ENCODE measurements at places on chromosomes 4 and X.

- DNase-seq = no peak
These were observed 192.0 kb downstream of the NWD2 start for GRCh38 chr4:37436546-37436945.

DNA sequence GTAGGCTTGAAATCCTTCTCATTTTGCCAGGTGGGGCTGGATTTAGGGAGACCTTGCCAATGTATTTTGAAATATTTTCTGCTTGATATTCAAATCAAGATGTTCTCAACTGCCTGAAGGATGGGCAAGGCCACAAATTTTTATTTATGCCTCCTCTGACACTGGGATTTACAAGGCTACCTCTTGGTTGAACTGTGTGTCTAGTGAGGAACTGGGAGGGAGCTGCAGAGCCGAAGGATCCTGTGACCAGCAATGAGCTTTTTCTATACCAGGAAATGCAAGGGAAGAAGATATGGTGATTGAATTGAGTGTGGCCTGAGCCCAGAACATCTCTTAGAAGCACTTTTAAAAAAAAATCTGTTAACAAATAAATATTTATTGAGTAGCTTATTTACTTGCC, 14.9 kb downstream of the VSIG1 start:
- DNase-seq = no peak

DNA sequence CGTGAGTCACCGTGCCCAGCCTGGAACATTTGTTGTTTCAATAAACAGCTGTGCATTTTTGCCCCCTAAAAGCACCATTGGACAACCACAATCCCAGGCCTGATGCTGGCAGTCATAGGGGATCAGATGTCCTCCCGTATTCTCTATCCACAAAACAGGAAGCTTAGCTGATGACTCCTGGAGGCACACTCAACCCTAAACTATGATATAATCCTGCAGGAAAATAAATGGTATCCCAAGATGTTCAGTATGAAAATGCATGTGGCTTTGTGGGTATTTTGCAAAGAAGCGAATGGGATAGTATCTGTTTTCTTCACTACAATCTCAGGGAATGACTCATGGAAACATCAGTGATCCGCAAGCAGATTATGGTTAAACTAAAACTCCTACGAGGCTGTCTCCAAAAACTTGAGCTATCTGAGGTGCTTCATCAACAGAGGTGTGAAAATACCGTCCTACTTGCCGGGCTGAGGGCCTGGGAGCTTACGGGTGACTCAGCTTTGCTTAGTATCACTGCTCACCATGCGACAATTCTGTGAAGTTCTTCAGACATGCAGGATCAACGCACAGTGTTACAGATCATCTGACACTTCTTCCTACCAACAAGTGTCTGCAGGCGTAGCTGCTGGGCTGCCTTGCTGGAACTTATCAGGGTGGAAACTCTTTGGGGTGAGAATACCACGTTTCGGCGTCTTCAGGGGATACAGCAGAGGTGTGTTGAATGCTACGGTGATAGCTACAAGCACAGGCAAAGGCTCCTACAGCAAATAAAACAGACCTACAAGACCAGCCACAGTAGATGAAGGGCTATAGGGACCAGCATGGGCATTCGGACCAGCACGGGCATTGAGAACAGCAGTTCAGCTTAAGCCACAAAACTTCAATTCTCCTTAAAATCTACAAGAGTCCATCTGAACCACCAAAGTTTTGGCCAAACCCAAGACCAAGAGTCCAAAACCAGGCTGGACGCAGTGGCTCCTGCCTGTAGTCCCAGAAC, 148.5 kb downstream of the DHRSX start:
- DNase-seq = peak; percentile 13

- DNase-seq = no peak
These were observed 259.1 kb downstream of the SH2D1A start for GRCh38 chrX:124605511-124605910.

DNA sequence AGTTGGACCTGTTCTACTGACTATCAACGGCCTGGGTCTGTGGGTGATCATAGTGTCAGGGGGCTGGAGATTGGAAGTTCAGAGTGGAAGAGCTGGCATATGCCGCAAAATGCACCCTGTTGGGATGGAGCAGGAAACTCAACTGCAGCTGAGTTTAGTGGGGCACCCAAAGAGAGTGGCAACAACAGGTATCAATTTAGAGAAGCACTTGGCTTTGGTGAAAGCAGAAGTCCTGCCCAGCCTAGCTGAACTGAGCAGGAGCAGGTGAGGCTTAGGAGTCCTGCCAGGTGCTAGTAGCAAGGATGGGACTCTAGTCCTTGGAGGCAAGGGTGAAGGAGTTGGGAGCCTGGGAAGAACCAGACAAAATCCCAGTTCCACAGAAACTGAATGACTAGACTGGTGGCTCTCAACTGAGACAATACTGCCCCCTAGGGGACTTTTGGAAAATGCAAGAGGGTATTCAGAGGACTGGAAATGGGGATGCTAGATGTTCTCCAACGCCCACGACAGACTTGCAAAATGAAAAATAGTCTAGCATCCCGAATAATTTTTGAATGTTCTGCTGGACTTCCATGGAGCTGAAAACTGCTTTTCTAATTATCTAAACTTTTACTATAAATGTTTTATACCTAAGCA, 49.4 kb downstream of the RTL9 start:
- no peak for DNase-seq

GRCh38 chr4:25567253-25567652, 88.4 kb upstream of the SLC34A2 start:
- DNase-seq = no peak

DNA sequence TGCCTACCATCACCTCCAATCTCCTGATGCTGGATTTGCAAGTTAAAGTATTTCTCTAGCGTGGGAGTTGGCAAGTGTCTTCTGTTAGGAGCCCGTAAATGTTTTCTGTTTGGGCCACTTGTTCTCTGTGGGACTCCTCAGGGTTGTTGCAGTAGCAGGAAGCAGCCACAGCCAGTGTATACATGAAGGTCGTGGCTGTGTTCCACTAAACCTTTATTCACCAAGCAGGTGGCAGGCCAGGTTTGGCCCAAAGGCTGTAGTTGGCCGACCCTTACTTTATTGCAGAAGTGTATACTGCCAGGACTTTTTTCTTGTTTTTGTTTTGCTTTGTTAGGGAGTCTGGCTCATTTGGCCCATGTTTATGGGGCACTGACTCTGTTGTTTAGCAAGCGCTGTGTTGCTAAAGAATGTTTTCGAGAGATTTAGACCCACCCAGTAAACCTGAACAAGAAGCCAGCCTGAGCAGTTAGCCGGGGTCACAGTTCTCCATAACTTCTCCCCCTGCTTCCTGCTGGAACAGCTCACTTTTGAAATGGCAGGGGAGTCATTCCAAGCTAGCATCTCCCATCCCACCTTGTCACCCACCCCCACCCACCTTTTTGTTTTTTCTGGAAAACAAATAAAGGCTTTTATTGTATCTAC, 58.8 kb downstream of the SHROOM2 start:
- DNase-seq = no peak

- DNase-seq = no peak
These were observed 21.0 kb downstream of the ATXN3L start for GRCh38 chrX:13298836-13299235.

GRCh38 chr4:180086480-180087190, 2156.6 kb upstream of the TENM3 start:
- no peak for DNase-seq

DNA sequence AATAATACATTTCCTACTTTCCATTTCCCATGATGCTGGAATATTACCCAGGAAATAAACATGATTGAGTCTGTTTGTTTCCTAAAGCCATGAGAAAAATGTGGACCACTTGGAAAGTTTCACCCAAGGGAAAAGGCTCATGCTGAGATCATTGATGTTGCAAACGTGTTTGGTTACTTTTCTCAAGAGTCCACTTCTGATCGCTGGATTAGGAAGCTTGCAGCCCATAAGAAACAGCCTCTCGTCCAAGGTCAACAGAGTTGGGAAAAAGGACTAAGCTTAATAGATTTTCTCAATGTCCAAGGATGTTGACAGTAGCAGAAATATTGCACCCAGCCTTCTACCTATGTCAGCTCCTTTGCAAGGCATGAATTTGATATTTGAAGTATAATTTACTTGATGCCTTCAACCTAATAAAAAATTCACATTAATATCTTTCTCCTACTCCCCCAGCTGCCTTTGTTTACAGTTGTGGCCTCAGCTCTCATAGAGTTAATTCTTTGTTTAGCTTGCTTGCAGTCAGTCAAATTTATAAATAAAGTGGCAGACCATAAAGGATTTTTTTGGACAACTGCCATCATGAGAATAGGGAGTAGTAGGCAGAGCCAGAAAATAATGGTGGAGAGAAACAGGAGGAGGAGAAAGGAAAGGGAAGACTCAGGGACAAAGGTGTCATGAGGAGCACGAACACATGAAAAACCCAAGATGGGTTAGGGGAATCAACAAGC, 65.6 kb upstream of the BLTP1 start:
- no peak for DNase-seq

GRCh38 chr4:9938933-9939332, 82.4 kb downstream of the SLC2A9 start:
- DNase-seq = no peak

GRCh38 chr4:81528200-81528599, 56.5 kb upstream of the RASGEF1B start:
- no peak for DNase-seq

GRCh38 chrX:150060406-150060805, 122.1 kb upstream of the EOLA2 start:
- DNase-seq = no peak

DNA sequence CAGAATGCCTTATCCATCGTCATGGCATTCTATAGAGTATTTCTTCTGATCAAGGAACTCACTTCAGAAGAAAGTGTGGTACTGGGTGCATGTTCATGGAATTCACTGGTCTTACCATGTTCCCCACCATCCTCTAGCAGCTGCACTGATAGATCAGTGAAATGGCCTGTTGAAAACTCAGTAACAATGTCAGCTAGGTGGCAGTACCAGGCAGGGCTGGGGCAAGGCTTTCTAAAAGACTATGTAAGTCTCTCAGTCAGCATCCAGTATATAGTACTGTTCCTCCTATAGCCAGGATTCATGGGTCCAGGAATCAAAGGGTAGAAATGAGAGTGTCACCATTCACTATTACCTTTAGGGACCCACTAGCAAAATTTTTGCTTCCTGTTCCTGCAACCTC, 15.8 kb upstream of the LDB2 start:
- DNase-seq = no peak

GRCh38 chr4:129823105-129823504, 727.2 kb downstream of the C4orf33 start:
- no peak for DNase-seq

GRCh38 chr4:55186700-55187099, 61.3 kb upstream of the KDR start:
- DNase-seq = no peak

DNA sequence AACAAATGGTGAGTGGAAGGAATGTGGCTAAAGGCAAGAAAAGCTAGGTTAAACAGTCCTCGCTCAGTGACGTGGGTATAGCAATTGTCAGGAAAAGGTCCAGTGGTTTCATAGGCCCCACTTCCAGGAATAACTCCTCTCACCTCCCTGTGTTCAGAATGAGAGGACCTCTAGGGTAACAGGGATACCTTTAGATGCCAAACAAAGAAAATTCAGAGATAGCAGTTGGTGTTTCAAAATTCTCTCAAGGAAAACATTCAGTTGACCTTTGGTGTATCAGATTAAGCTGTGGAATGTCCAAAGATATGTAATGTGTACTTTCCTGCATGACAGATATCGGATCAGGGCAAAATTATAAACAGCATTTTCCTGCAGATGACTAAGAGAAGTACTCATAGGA, 155.9 kb downstream of the ARHGAP6 start:
- no peak for DNase-seq

Measured in stimulated activated CD8-positive, alpha-beta memory T cell treated with anti-CD3 and anti-CD28 coated beads, Interleukin-2, amount 100 ng/mL, for 48 hours (primary cell).